Activated effector memory CD4-positive, alpha-beta T cell treated with Interleukin-2 at 50 U/mL for 16 hours (primary cell): ENCODE measurements at places on chromosomes 13 and 19.

DNA sequence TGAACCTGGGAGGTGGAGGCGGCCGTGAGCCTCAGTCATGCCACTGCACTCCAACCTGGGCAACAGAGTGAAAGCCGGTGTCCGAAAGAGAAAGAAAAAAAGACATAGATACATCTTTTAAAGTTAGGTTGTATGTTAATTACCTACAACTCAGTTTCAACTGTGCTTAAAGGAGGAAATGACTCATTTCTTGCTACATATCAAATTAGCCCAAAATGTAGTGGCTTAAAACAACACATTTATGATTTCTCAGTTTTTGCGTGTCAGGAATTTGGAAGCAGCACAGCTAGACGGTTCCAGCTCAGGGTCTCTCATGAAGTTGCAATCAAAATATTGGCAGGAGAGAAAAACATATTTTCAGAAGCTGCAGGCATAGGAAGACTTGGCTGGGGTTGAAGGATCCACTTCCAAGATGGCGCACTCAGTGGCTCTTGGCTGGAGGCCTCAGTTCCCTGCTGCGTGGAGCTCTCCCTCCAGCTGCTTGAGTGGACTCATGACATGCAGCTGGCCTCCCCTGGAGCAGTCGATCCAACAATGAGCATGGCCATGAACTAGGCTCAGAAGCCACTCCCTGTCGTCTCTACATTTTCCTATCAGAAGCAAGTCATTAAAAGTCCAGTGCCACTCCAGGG lies 7.1 kb downstream of the LDLR start:
- DNase-seq: peak; percentile 25

GRCh38 chr13:78247362-78247761 lies 328.7 kb upstream of the EDNRB start:
- no peak for DNase-seq

GRCh38 chr19:19460761-19461265 lies 54.5 kb downstream of the TSSK6 start:
- peak; percentile 54 for DNase-seq

GRCh38 chr19:13507053-13507611 lies 853 bp upstream of the CACNA1A start:
- DNase-seq: no peak

GRCh38 chr19:44726465-44726864 lies 22.0 kb upstream of the BCL3 start:
- no peak for DNase-seq

GRCh38 chr13:33611121-33611805 lies 206.7 kb upstream of the RFC3 start:
- no peak for DNase-seq
